ENCODE measurements at places on chromosomes 3 and 15.

- DNase-seq = no peak
Measured at GRCh38 chr15:73375012-73375411, 6.3 kb upstream of the HCN4 start.

DNA sequence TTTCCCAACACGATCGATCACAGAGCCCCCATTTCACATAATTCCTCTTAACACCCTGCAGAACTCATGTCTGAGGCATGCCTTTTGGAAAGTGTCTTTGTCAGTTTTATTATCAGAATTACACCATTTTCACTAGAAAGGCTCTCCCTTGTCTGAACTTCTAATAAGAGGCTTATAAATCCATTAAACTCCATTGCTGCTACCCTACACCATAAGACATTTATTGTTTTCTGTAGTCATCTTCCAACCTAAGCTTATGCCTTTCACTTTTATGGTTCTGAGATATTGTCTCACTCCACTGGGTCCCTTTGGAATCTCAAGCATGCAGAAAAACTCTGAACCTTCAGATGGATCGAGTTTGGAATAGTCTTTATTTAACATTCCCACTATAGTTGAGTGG lies 50.2 kb upstream of the TPM1 start:
- no peak for DNase-seq

- no peak for DNase-seq
Measured at GRCh38 chr3:15043408-15044171, 21.5 kb downstream of the MRPS25 start.

DNA sequence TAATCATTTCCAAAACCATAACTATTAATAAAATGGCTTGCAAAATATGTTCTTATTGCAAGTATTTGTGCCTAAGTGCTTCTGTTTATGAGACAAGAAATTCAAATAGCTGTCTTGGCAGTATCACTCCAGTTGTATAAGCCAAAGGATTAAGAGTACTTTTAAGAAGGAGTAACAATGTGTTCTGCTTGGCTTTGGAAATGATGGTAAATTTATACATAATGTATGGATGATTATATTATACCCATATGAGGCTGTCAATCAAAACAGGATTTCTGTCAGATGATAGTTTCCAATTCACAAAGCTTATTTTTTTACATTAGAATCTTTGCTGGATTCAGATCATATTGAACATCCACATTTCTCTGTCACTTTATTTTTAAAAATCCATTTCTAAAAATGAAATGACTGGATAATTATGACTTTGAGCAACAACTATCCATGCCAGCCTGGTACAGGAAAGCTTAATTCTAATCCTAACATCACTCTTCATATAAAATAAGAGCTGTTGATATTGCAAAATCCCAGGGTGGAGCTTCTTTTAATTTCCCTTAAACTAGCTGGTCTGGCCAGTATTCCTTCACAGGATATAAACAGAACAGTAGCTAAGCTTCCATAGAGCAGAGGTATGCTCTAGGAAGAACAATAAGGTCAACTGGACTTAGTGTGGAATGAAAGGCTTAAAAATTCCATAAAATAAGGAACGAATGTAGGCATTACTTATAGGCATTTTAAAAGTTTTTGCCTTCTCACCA lies 30.0 kb upstream of the ZNF280D start:
- no peak for DNase-seq

GRCh38 chr3:173796405-173796804 lies 398.9 kb downstream of the NLGN1 start:
- DNase-seq = no peak

- peak; percentile 47 for DNase-seq
Measured at GRCh38 chr3:8529738-8530525, 28.3 kb downstream of the LMCD1 start.

DNA sequence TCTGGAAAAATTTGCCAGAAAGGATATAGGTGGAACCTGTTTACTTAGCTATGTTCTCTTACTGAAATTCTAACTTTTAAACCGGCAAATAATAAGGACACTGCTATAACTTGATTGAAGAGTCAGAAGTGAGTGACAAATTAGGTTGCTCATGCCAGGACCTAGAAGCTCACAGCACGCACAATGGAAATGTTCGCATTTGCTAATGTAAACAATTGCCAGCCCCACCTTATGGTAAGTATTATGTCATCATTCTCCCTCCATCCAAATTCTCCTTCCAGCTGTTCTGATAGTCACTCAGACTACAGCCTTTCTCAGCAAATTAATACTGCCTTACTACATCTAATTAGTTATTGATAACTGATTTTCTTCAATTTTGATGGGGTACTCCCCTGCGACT lies 4.8 kb upstream of the STXBP5L start:
- DNase-seq = no peak

DNA sequence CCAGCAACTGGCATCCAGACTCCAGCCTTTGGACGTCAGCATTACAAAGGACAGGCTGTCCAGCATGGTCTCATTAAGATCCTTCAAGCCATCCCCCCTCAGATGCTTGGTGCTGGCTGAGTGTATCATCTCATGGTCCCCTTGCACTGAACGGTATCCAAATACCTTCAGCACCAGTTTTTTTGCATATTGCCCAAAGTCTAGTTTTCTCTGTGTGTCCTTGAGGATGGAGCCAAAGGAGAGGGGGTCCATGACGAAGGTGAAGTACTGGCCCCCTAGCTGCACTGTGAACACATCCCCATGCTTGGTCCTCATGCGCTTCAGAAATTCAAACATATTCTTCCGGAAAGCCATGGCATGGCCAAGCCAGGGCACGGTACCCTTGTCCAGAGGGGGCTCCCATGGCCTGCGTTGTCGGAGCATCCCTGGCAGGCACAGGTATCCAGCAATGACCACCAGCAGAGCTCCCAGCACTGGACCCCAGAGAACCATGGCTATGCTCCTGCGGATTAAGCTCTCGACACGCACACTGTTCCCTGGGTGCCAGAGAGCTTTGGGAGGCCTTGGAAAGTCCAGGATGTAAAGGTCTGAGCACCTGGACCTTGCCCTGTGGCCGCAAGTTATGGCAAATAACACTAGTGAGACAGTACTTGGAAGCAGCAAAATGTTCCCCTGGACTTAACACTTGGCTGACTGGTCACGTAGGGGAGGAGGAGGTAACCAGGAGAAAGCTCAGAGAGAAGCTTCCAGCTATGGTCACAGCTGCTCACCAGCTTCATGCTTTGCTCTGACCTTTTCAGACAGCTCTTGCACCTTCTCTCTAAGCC lies at the start of gene CYP8B1:
Gene CYP8B1 (minus strand): TSS at position 555 of the 827 bp plus-strand sequence. CDS start 63 bp downstream, at position 492.
- no peak for DNase-seq

- DNase-seq = peak; percentile 26
Measured at GRCh38 chr15:35545316-35545823, 595 bp downstream of the DPH6 start.

GRCh38 chr15:62257996-62258521 lies 93.0 kb upstream of the C2CD4B start:
- no peak for DNase-seq

- peak; percentile 56 for DNase-seq
Measured at GRCh38 chr15:100879464-100880138, at the start of gene ALDH1A3. Gene ALDH1A3 (plus strand): TSS chr15:100879831. CDS start chr15:100879908, 77 bp downstream.

DNA sequence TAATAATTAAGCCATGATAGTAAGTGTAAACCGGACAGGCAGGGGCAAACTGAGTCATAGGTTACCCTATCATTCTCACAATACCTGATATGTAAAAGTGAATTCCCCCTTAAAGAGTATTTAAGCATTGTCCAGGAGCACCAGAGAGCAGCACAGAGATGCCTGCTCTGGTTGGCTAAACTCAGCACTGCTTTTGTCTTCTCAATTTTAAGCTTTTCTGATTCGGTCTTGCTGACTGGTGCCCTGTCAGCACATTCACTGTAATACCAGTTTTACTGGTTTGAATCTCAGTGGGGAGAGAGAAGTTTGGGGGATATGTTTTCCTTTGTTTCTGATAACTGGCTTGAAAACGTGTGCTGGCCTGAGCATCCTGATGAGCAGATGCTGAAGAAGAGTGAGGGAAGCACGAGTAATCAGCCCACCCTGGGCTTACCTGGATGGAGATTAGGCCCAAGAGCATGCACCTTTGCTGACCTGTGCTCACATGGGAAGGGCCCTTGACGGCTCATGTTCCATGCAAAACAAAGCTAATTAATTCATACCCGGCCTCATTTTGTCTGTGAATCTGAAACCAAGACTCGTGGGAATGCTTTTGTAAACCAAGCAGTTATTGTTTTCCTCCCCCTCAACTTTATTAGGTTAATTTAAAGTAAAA lies 208.5 kb upstream of the MRPL3 start:
- no peak for DNase-seq

- DNase-seq = no peak
Measured at GRCh38 chr3:33942483-33943150, 144.2 kb downstream of the PDCD6IP start.

Measured in HTR-8/SVneo (cell line).